Aorta (tissue), 5 donors: ENCODE measurements at places on chromosomes 7 and 10. TPM values are rescaled to one million over a fixed set of nuclear protein-coding genes. Genes with fewer than 3 reads are reported as not detected.
A peak's percentile ranks its signal among the peaks of the same experiment; 100 is the strongest.

DNA sequence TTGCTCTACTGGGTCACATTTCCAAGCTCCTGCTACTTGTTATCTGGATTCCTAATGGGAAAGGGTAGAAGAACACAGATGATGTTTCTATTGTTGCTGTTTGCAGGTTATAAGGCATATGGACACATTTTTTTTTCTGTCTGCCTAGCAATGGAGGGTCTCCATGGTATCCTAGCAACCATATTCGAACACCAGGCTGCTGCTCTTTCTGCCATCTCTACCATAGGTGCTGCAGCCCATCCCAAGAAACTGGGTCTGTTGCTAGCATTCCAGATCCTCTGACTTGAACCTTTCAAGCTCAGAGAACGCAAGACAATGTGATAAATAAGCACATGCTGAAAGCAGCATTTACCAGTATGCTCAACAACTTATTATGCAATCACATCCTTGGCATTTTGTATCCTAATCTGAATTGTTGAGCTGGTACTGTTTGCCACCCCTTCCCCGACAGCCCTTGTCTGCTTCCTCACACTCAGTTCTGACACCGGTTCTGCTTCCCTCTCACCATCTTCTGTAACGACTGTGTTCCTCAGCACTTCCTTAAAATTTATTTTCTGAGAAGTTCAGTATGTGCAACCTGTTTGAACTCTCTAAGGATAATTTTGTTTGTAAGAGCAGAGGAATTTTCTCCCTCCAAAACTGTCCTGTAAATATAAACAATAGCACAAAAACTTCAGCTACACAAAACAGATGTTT lies 6.2 kb downstream of the PRKG1 start:
- no peaks in the 10 kb centered on the region for H3K27me3 ChIP-seq
- H3K4me3 ChIP-seq, result peak overlapping the region; percentile 53
- H3K4me1 ChIP-seq, result peaks cover 9% of the 10 kb centered on the region
- DNase-seq, result no peak
- H3K27ac ChIP-seq, result peak overlapping the region; percentile 62

The OR2A1 gene
- polyA plus RNA-seq, result 0.50 TPM

- DNase-seq, result no peak
- no peak overlapping the region for H3K27ac ChIP-seq
- no peaks in the 10 kb centered on the region for H3K36me3 ChIP-seq
These were observed 92.3 kb upstream of the PRPS1L1 start for GRCh38 chr7:18119985-18120384.

DNA sequence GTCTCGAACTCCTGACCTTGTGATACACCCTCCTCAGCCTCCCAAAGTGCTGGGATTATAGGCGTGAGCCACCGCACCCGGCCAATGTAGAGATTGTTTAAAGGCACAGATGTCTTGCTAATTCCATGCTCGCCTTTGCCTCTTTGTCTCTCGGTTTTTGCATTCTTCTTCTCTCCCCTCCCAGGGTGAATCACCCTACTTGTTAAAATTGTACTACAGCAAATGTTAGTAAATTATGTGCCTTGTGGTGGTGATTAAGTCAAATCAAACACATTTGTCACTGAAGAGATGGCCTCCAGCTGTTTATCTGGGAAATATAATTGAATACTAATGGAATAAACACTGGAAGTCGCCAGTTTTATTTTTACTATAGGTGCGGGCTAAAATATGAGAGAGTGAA lies 384.4 kb upstream of the AUTS2 start:
- no peaks in the 10 kb centered on the region for H3K36me3 ChIP-seq
- DNase-seq, result peak; percentile 36
- peaks cover 2% of the 10 kb centered on the region for H3K4me1 ChIP-seq

The CPXM2 gene
- polyA plus RNA-seq, result 43.8 TPM

GRCh38 chr7:98223898-98224700 lies 12.9 kb downstream of the BHLHA15 start:
- H3K4me1 ChIP-seq, result no peaks in the 10 kb centered on the region
- no peak overlapping the region for H3K27ac ChIP-seq
- no peaks in the 10 kb centered on the region for H3K27me3 ChIP-seq
- no peak overlapping the region for H3K4me3 ChIP-seq
- H3K36me3 ChIP-seq, result peaks cover 6% of the 10 kb centered on the region
- peak; percentile 65 for DNase-seq

DNA sequence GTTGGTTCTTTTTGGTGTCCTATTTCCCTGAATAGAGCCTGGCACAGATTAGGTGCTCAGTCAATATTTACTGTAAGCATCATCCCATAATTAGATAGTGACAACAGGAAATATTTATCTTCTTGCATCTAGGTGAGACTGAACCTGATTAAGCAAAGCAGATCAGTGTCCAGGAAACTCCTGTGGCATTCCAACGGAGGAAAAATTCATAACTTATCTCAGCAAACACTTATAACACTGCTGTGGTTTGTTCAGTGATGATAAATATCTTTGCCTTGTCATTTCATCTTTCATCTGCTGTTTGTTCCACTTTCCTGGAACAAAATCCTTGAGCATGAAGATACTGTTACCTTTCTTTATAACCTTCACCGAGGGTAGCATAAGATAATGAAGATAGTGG lies 1160.3 kb upstream of the AUTS2 start:
- H3K4me1 ChIP-seq, result peaks cover 4% of the 10 kb centered on the region
- DNase-seq, result no peak
- H3K27ac ChIP-seq, result no peak overlapping the region
- no peaks in the 10 kb centered on the region for H3K36me3 ChIP-seq
- no peak overlapping the region for H3K4me3 ChIP-seq

The SDK1 gene
- polyA plus RNA-seq, result 4.8 TPM

DNA sequence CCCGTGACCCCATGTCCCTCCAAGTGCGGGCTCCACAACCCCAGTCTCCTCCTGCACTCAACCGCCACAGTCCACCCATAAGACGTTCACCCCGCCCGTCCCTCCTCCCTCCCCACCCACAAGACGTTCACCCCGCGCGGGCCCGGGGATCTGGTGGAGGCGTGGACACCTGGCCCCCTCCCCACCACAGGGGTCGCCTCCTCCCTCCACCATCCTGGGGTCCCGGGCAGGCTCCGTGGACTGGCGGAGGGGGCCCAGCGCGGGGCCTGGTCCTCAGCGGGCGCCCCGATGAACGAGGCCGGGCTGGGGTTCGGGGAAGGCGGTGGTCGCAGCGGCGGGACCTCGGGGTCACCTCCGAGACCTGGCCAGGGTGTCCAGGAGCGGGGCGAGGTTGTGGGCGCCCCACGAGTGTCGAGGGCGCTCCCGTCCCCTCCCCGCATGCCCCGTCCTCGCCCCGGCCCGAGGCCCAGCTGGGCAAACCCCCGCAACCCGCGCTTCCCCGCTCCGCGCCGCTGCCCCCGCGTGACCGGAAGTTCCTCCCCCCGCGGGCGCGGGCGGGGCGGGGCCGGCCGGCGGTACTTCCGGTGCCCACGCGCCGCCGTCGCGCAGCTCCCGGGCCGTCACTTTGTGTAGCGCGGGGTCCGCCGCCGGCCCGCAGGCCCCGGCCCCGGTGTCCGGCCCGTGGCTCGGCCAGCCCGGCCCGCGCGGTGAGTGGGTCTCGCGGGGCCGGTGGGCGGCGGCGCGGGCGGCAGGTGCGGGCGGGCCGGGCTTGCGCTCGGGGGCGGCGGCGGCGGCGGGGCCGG lies at the start of gene ZNF316:
ZNF316 (plus strand) TSS at position 578 of the 803 bp plus-strand sequence. CDS start 5,092 bp downstream, outside the sequence.
- no peak within 1 kb of the TSS for H3K27ac ChIP-seq
- H3K27me3 ChIP-seq, result no peaks in the 10 kb centered on the region
- no peaks in the 10 kb centered on the region for H3K4me1 ChIP-seq
- H3K36me3 ChIP-seq, result no peaks in the 10 kb centered on the region
- peak within 1 kb of the TSS; percentile 94 for H3K4me3 ChIP-seq

The NCF1 gene
- 0.87 TPM for polyA plus RNA-seq

GRCh38 chr10:70599791-70600190 lies 2.8 kb downstream of the PRF1 start:
- no peaks in the 10 kb centered on the region for H3K36me3 ChIP-seq
- no peaks in the 10 kb centered on the region for H3K4me1 ChIP-seq
- no peak overlapping the region for H3K27ac ChIP-seq
- DNase-seq, result no peak
